Left ventricle myocardium inferior (tissue), 1 donor: ENCODE measurements at places on chromosomes 16 and 17. TPM values are rescaled to one million over a fixed set of nuclear protein-coding genes. Genes with fewer than 3 reads are reported as not detected.

ZP2 gene
- not detected for total RNA-seq

TBC1D28 gene
- total RNA-seq: not detected

GRCh38 chr16:314795-315299, 31.9 kb downstream of the PDIA2 start:
- no peak overlapping the region for H3K4me3 ChIP-seq
- no peaks in the 10 kb centered on the region for H3K27me3 ChIP-seq
- no peak overlapping the region for H3K27ac ChIP-seq
- H3K36me3 ChIP-seq: peaks cover 44% of the 10 kb centered on the region

GRCh38 chr16:1125471-1125870, 27.4 kb upstream of the CACNA1H start:
- H3K4me3 ChIP-seq: no peak overlapping the region
- peaks cover 85% of the 10 kb centered on the region for H3K27me3 ChIP-seq
- H3K4me1 ChIP-seq: no peaks in the 10 kb centered on the region
- no peak for DNase-seq
- no peak overlapping the region for H3K27ac ChIP-seq

GRCh38 chr17:11898526-11899235, 98.6 kb downstream of the ZNF18 start:
- H3K27me3 ChIP-seq: peaks cover 9% of the 10 kb centered on the region
- no peak overlapping the region for H3K27ac ChIP-seq
- DNase-seq: no peak
- H3K36me3 ChIP-seq: no peaks in the 10 kb centered on the region
- H3K4me3 ChIP-seq: no peak overlapping the region
- peaks cover 8% of the 10 kb centered on the region for H3K4me1 ChIP-seq

GRCh38 chr17:59607061-59607460, 12.6 kb upstream of the CLTC start:
- H3K36me3 ChIP-seq: peaks cover 76% of the 10 kb centered on the region
- no peaks in the 10 kb centered on the region for H3K27me3 ChIP-seq
- no peak for DNase-seq

DNA sequence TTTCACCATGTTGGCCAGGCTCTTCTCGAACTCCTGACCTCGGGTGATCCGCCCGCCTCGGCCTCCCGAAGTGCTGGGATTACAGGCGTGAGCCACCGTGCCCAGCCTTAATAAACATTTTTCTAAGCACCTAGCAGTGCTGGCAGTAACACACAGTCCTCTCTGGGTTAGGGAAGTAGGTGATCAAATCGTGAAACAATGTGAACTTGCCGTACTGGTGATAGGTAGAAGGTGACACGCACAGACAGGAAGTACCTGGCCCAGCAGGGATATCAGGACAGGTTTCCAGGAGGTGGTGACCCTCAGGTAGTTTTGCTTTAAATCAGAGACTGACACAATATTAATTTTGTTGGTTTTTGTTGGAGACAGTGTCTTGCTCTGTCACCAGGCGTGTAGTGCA, 4.5 kb downstream of the PLD2 start:
- no peaks in the 10 kb centered on the region for H3K27me3 ChIP-seq
- peaks cover 35% of the 10 kb centered on the region for H3K36me3 ChIP-seq
- no peak for DNase-seq
- H3K4me3 ChIP-seq: no peak overlapping the region
- peak overlapping the region; percentile 76 for H3K27ac ChIP-seq
- peaks cover 49% of the 10 kb centered on the region for H3K4me1 ChIP-seq

GRCh38 chr17:82497483-82498405, 21.8 kb upstream of the FOXK2 start:
- peak overlapping the region; percentile 86 for H3K27ac ChIP-seq
- H3K4me1 ChIP-seq: peaks cover 28% of the 10 kb centered on the region

DNA sequence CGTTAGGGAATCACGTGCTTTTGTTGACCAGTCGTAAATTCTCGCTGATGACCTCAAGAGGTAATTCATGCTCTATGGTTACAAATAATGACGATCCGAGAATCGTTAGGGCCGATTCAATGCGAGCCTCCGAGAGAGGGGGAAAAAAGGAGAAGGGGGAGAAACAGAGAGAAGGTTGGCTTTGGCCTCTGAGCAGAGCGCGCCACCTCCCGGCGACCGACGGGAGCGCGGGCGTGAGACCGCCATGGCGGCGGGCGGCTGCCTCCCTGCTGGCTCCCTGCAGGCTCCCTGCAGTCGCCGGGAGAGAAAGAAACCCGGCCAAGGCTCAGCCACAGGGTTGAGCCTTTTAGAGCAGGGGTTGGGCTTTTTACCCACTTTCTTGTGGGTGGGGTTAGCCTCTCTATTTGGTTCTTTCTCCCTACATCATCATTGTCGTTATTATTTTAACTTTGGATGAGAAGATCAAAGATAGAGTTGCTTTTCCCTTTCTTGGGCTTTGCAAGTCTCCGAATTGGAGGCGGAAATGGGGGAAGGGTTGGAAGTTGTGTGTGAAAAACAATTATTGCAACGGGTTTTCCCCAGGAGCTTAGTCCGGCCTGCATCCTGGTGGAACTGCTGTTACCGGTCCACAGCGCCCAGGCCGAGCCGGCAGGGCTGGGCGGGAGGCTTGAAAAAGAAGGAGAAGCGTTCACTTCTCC, 410 bp upstream of the HOXB5 start:
- H3K36me3 ChIP-seq: no peaks in the 10 kb centered on the region
- H3K4me1 ChIP-seq: peaks cover 38% of the 10 kb centered on the region
- no peak overlapping the region for H3K27ac ChIP-seq
- peaks cover 100% of the 10 kb centered on the region for H3K27me3 ChIP-seq
- H3K4me3 ChIP-seq: peak overlapping the region; percentile 53

DNA sequence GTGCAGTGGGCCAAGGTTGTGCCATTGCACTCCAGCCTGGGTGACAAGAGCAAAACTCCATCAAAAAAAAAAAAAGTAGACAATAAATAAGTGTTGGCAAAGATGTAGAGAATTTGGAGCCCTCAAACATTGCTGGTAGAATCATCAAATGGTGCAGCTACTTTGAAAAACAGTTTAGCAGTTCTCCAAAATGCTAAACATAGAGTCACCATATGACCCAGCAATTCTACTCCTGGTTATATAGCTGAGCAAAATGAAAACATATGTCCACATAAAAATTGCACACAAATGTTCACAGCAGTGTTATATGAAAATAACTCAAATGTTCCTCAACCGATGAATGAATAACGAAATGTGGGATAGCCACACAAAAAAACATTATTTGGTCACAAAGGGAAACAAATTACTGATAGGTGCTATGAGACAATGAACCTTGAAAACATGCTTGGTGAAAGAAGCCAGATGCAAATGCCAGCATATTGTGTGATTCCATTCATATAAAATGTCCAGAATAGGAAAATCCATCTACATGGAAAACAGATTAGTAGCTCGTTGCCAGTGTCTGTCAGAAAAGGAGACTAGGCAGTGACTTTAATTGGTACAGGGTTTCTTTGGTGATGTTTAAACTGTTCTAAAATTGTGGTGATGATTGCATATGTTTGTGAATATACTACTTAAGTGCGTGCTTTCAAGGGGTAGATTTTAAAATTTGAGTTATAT, 12.7 kb upstream of the RABEP1 start:
- no peaks in the 10 kb centered on the region for H3K27me3 ChIP-seq
- DNase-seq: no peak
- no peaks in the 10 kb centered on the region for H3K36me3 ChIP-seq
- no peak overlapping the region for H3K4me3 ChIP-seq
- H3K27ac ChIP-seq: no peak overlapping the region

DNA sequence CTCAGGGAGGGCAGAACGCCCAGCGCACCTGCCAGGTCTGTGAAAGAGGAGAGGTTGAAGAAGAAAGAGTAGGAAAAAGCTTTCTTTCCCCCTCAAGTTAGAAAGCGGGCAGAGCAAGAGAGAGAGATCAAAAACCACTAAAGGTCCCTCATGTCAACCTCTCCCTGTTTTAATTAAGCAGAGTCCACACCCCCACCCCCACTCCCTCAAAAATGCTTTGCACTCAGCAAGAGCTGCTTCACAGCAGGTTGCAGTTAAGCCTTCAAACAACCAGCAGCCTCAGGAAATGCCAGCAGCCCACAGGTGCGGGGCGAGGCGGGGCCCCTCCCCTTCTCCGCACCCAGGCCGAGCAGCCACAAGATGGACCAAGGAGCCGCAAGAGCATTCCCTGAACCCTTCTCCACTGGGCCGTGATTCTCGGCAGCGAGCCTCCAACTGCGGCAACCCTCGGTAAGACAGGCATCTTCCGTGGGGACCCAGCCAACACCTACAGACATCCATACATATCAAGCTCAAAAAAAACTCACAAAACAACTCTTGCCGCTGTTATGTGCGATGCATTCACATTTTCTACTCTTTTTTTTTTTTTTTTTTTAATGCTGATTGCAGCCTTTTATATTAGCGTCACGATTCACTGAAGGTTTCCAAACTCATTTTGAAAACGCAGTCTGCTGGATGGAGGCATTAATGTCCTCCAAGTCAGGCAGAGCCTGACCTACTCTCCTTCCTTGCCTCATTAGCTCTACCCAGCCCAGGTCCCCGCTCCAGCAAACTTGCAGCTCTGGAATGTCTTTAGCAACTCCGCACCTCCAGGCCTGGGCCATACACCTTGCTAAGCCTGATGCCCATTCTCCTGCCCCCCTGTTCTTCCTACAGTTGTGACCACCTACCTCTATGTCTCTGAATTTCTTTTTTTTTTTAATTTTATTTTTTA, 66.1 kb downstream of the AXIN2 start:
- H3K36me3 ChIP-seq: no peaks in the 10 kb centered on the region
- no peak overlapping the region for H3K4me3 ChIP-seq
- H3K27ac ChIP-seq: no peak overlapping the region
- no peaks in the 10 kb centered on the region for H3K4me1 ChIP-seq

- DNase-seq: peak; percentile 63
- H3K27me3 ChIP-seq: no peaks in the 10 kb centered on the region
- peaks cover 63% of the 10 kb centered on the region for H3K4me1 ChIP-seq
- peaks cover 24% of the 10 kb centered on the region for H3K36me3 ChIP-seq
- H3K4me3 ChIP-seq: peak overlapping the region; percentile 75
- H3K27ac ChIP-seq: peak overlapping the region; percentile 97
Measured at GRCh38 chr16:29806641-29807425, 504 bp downstream of the MAZ start.

GRCh38 chr17:44424828-44425461, 35.5 kb upstream of the ITGA2B start:
- peaks cover 72% of the 10 kb centered on the region for H3K36me3 ChIP-seq
- no peaks in the 10 kb centered on the region for H3K27me3 ChIP-seq
- DNase-seq: no peak
- H3K4me1 ChIP-seq: no peaks in the 10 kb centered on the region

DNA sequence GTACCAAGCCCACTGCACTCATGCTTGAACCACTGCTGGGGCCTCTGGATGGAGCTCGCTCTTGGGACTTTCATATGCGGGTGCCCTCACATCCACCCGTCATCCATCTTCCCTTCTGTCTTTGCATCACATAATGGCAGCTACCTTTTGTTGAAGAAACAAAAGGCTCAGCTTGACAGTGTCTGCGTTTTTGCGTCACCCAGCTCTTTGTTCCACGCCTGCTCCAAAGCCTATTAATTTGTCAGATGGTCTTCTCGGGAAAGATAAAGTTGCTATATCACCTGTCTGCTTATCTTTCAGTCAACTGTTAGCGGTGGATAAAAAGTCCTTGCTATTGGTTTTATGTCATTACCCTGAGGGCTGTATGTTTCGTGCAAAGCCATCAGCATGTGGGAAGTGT, 18.1 kb upstream of the BCO1 start:
- H3K4me1 ChIP-seq: peaks cover 14% of the 10 kb centered on the region
- no peaks in the 10 kb centered on the region for H3K36me3 ChIP-seq
- H3K27ac ChIP-seq: no peak overlapping the region
- H3K27me3 ChIP-seq: peaks cover 5% of the 10 kb centered on the region

- no peaks in the 10 kb centered on the region for H3K36me3 ChIP-seq
- no peak overlapping the region for H3K4me3 ChIP-seq
Measured at GRCh38 chr16:81553080-81553813, 108.6 kb downstream of the CMIP start.

DNA sequence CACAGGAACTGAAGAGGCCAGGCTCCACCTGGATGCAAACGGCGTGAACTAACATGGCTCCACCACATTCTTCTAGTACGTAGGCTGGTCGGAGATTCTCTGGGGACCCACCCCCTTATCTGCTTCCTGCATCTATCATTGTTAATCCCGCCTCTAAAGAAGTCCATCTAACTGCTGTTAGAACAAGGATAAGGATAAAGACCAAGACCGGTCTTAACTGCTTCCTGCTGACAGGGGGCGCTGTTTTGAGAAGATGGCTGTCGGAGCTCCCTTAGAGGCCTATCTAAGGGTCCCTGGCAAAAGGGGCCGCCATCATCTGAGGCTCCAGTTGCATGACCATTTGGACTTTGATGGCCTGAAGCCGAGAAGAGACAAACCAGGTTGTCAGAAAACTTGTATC, 25.8 kb upstream of the TNFSF12 start:
- H3K27me3 ChIP-seq: no peaks in the 10 kb centered on the region
- no peak overlapping the region for H3K4me3 ChIP-seq
- DNase-seq: no peak

DNA sequence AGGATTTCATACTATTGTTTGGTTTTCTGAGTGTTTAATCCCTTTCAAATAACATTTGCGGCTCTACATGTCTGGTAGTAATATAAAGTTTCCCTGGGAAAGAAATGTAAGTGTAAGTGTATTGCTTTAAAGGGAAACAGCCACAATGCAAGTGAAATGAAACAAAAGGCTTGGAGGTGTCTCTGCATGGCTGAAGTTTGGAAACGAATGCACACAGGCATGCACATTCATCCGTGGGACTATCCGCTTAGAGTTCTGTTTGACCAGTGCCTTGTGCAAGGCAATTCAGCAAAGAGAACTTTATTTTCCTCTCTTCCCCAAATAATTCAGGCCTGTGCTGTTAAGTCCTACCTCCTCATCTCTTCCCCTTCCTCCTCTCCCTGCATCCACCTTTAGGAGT, 56.1 kb upstream of the MRTFB start:
- DNase-seq: no peak
- peak overlapping the region; percentile 80 for H3K27ac ChIP-seq
- H3K27me3 ChIP-seq: no peaks in the 10 kb centered on the region

DNA sequence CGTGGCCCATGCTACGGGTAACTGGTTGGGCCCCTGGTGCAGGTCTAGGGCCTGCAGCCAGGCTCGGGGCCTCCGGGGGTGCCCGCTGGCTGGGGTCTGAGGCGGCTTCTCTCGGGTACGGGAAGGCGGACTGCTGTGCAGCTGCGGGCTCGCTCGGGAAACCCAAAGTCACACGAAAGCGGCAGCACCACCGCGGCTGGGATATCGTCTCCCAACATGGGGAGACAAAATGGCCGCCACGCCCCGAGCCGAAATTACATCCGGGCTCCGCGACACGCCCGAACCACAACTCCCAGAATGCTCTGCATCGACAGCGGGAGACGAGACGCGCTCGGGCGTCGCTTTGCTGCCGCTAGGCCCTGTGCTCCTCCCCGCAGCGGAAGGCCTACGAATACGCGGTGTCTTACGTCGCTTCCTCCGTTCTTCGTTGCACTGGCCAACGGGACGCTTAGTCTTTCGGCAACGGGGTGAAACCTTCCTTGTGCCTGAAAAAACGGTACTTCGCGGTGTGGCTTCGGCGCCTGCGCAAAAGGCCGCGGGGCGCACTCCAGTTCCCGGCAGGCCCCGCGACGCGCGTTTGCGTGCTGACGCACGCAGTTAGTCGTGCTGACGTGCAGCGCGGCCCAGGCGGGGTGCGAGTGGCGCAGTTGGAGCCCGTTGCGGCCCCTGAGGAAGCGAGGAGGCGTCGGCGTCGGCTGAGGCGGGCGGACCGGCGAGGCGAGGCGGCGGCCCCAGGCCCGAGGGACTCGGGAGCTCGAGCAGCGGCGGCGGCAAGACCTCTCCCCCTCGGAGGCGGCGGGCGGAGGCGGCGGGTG, at the start of gene SRRM2:
Gene SRRM2, plus strand, starts transcription at position 604 of the 815 bp plus-strand sequence. CDS start 3,727 bp downstream, outside the sequence.
- no peaks in the 10 kb centered on the region for H3K27me3 ChIP-seq
- peaks cover 4% of the 10 kb centered on the region for H3K36me3 ChIP-seq
- H3K4me1 ChIP-seq: peaks cover 59% of the 10 kb centered on the region
- H3K4me3 ChIP-seq: peak within 1 kb of the TSS; percentile 82

GRCh38 chr16:17457997-17458396, 12.8 kb downstream of the XYLT1 start:
- H3K36me3 ChIP-seq: no peaks in the 10 kb centered on the region
- no peak overlapping the region for H3K4me3 ChIP-seq
- no peak for DNase-seq
- H3K27me3 ChIP-seq: peaks cover 17% of the 10 kb centered on the region
- peaks cover 9% of the 10 kb centered on the region for H3K4me1 ChIP-seq
